ENCODE measurements at places on chromosomes 5 and 9.
A peak's percentile ranks its signal among the peaks of the same experiment; 100 is the strongest.

DNA sequence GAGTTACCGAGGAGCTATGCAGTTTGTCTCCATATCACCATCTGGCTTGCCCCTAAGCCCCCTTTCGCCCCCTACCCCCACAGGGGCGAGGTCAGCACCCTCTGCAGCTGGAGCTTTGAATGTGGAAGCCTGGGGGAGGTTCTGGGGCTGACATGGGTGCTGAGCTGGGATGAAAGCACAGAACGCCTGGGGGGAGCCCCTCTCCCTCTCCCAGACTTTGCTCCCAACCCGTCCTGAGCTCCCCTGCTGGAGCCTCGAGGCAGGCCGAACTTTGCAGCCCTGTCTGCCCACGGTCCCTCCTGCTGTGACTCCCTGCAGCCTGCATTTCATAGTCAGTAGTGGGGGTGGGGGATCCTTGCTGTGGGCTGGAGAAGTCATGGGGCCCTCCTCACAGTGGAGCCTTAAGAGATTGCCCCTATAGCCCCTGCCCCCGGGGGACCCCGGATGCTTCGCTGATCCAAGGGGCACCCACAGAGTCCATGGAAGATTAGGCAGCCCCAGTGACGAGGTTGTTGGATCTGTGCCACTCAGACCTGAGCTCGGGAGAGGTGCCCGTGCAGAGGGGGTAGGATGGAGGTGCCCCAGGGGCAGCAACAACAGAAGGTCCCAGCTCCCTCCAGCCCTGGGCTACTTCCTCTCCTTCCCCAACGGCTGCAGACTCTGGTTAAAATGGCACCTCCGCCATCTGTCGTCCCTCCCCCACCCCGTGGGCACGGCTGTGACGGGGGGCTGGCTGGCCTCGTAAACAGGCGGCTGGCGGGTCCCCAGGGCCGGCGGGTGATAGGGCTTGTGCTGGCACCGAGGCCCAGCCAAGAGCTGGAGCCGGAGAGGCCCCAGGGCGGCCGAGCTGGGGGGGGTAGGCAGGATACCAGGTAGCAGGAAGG is 162.0 kb downstream of the C9orf50 start:
- DNase-seq = no peak

DNA sequence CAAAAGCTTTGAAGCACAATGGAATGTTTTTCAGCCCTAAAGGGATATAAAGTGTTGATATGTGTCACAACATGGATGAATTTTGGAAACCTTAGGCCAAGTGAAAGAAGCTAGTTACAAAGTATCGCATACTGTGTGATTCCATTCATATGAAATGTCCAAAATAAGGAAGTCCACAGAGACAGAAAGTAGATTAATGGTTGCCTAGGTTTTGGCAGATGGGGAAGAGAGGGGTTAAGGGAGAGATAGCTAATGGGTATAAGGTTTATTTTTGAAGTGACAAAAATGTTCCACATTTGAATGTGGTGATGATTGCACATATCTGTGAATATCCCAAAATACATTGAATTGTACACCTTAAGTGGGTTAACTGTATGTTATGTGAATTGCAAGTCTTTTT is 57.5 kb upstream of the MCCC2 start:
- no peak for DNase-seq

GRCh38 chr5:68838157-68838718 is 255.6 kb upstream of the SLC30A5 start:
- DNase-seq = no peak

DNA sequence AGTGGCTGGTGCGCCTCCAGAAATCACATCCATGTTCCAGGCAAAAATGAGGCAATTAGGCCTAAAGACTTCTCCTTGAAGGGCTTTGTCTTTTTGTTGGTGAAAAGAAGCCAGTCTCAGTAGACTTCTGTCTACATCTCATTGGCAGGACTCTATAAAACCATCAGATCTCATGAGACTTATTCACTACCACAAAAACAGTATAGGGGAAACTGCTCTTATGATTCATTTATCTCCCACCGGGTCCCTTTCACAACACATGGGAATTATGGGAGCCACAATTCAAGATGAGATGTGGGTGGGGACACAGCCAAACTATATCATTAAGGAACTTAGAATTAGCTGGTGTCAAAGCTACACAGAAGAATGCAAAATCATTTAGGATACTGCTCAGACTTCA is 77.7 kb upstream of the SNX2 start:
- DNase-seq = no peak

- no peak for DNase-seq
Observed at GRCh38 chr9:4662989-4663792, 1.1 kb downstream of the PLPP6 start.

GRCh38 chr5:14557791-14558415 is 23.7 kb upstream of the OTULINL start:
- DNase-seq = no peak

GRCh38 chr9:72382405-72382804 is 17.4 kb upstream of the ZFAND5 start:
- no peak for DNase-seq

- no peak for DNase-seq
Observed at GRCh38 chr9:94112716-94113465, 28.6 kb downstream of the PTPDC1 start.

- no peak for DNase-seq
Observed at GRCh38 chr9:6646293-6646636, 736 bp upstream of the GLDC start.

DNA sequence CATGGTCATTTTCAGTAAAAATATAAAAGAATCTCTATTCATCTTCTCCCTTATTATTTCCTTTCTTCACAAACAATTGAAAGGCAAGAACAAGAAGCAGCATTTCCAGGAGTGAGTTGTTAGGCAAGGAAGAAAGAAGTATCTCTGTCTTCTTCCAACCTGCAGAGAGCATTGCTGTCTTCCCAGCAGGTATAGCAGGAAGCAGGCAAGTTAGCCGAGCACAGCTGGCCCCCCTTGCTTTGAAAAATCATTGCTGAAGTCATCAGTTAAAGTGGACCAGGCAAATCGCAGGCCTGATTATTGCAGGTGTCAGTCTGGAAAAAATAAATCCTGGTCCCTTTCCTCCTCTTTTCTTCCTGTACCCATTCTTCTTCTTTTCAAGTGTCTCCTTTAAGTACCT is 353.1 kb upstream of the BRINP1 start:
- DNase-seq = no peak

GRCh38 chr5:59356813-59357380 is 536.6 kb downstream of the PDE4D start:
- DNase-seq = no peak

DNA sequence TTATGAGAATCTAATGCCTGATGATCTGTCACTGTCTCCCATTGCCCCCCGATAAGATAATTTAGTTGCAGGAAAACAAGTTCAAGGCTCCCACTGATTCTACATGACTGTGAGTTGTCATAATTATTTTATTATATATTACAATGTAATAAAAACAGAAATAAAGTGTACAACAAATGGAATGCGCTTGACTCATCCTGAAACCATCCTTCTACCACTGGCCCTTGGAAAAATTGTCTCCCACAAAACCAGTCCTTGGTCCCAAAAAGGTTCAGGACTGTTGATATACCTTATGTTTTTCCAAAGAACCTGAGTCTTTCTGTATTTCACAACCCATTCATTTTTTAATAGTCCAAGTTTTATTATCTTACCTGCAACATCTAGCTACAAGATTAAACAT is 403.5 kb downstream of the TAF11L14 start:
- DNase-seq = no peak

DNA sequence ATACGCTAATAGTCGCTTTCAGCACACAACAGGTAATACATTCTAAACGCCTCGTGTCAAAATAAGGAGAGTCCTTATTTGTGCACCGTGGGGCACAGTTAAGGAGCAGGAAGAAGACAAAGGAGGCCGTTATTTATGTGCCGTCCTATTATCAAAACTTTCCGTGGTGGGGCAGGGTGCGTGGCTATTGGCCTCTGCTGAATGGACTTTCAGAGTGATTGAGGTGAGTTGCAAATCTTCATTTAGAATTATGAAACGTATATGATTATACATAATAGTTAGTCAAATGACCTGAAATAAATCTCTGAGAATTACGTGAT is 833 bp downstream of the C5orf24 start:
- no peak for DNase-seq

GRCh38 chr5:158679221-158679641 is 420.5 kb downstream of the EBF1 start:
- no peak for DNase-seq

GRCh38 chr9:96253059-96253696 is 48.8 kb downstream of the HSD17B3 start:
- DNase-seq = no peak

GRCh38 chr9:137646341-137646740 is 27.5 kb downstream of the EHMT1 start:
- DNase-seq = no peak

DNA sequence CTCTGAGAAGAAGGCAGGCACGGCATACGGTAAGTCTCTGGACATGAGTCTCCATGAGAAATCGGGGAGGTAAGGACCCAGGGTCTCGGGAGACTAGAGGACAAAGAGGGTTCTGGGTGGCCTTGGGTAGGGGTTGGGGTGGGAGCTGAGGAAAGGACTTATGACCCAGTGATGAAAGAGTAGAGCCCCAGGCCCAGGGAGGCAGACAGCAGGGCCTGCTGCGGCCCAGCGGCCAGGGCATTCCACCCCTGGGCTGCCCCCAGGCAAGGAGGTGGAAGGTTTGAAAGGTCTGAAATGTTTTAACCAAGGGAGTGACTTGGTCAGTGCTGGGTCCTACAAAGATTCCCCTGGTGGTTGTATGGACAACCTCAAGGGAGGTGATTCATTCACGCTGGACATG is 89.1 kb downstream of the CRB2 start:
- DNase-seq = no peak

- DNase-seq = no peak
Observed at GRCh38 chr5:159971514-159971913, 37.4 kb upstream of the TTC1 start.

DNA sequence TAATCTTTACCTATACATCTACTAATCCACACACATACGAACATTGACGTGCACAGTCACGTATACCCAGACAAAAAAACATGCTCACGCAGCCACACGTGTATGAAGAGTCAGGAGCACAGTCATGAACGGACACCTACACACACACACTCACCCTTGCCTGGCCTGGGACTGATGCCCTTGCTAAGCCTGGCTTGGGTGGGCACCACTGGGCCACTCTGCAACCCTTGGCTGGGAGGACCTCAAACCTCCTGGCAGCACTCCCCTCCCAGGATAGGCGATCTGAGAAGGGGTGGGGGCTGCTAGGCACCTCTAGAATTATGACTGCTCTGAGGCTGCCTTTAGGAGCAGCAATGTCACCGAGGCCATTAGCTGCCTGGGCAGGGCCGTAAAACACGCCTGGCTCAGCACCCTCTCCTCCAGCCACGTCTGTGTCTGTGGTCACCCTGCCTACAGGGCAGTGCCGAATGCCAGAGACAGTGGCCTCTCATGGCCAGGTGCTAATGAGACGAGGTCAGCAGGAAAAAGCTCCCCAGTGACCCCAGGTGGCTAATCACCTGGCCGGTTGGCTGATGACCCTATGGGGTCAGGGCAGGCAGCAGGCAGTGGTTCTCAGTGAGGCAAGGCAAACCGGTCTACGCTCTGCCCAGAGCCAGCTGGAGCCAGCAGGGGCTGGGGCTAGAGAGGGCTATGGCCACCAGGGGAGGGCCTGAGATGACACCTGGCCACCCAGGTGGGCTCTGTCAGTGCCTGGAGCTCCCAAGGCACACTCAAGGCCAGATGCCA is 33.7 kb upstream of the MVB12B start:
- DNase-seq = no peak

DNA sequence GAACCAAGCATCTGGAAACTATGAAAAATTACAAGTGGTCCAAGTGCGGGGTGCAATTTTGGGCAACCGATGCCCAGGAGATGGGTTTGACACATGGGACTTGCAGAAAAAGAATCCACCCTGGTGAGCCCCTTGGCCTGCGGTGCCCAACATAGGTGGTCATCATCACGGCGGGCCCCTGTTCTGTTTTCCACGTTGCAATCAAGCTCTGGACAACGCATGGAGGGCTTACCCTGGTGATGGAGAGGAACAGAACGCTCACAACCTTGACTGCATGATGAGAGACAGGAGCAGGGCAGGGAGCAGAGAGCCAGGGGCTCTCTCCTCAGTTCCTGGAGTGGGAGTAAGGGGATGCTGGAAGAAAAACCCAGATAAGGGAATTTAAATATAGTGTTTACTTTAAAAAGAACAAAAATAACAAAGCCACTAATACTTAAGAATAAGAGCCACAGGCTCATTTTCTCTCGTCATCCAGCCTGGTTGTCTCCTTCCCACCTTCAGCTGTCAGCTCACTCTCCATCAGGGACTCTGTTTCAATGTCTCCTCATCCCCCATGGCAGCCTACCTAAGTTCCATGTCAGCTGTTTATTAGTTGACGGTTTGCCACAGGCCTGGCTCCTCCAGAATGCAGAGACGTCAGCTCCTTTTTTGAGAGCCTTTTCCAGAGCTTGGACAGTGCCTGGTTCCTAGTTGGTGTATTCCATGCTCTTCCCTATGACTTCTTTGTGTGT is 172.1 kb downstream of the GADD45G start:
- DNase-seq = no peak

DNA sequence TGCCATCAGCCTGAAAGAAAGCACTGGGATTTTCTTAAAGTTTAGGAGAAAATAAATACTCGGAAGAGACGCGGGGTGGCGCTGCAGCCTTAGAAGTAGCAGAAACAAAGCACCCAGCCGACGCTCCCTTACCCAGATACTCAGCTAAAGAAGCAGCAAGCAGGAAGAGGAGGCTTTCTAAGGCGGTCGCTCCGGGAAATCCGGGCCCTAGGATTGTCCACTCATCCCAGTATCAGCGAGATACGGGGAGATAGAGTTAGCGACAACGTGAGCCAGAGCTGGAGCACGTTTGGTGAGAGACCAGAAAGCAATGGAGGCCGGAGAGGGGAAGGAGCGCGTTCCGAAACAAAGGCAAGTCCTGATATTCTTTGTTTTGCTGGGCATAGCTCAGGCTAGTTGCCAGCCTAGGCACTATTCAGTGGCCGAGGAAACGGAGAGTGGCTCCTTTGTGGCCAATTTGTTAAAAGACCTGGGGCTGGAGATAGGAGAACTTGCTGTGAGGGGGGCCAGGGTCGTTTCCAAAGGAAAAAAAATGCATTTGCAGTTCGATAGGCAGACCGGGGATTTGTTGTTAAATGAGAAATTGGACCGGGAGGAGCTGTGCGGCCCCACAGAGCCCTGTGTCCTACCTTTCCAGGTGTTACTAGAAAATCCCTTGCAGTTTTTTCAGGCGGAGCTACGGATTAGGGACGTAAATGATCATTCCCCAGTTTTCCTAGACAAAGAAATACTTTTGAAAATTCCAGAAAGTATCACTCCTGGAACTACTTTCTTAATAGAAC is at the start of gene PCDHB2:
TSS of gene PCDHB2 (plus strand) at position 135 of the 782 bp plus-strand sequence. CDS start at position 311, 176 bp downstream.
- peak; percentile 18 for DNase-seq
